ENCODE measurements at places on chromosomes 13 and 19. TPM values are rescaled to one million over a fixed set of nuclear protein-coding genes. Genes with fewer than 3 reads are reported as not detected.

Gene TOMM40
- 46.5 TPM for polyA plus RNA-seq

Gene TYROBP
- polyA plus RNA-seq, result 11.9 TPM

Gene ICAM4
- 0.44 TPM for polyA plus RNA-seq

Gene PLK5
- 0.45 TPM for polyA plus RNA-seq

Gene ZNF763
- 9.1 TPM for polyA plus RNA-seq

Gene GPR108
- 76.0 TPM for polyA plus RNA-seq

Gene OR4F17
- not detected for polyA plus RNA-seq

Gene PLIN5
- 2.1 TPM for polyA plus RNA-seq

Gene ZIC5
- polyA plus RNA-seq, result 0.09 TPM

Gene FCAR
- 0.68 TPM for polyA plus RNA-seq

Gene FLT3
- polyA plus RNA-seq, result 0.22 TPM

Gene MEGF8
- polyA plus RNA-seq, result 49.2 TPM

Gene ZNF541
- polyA plus RNA-seq, result 0.27 TPM

Gene IGLON5
- 5.2 TPM for polyA plus RNA-seq

Gene NCR1
- 0.09 TPM for polyA plus RNA-seq

Gene ZNF99
- polyA plus RNA-seq, result 1.1 TPM
